H1 (cell line): ENCODE measurements at places on chromosomes 16 and 17.
A peak's percentile ranks its signal among the peaks of the same experiment; 100 is the strongest.

DNA sequence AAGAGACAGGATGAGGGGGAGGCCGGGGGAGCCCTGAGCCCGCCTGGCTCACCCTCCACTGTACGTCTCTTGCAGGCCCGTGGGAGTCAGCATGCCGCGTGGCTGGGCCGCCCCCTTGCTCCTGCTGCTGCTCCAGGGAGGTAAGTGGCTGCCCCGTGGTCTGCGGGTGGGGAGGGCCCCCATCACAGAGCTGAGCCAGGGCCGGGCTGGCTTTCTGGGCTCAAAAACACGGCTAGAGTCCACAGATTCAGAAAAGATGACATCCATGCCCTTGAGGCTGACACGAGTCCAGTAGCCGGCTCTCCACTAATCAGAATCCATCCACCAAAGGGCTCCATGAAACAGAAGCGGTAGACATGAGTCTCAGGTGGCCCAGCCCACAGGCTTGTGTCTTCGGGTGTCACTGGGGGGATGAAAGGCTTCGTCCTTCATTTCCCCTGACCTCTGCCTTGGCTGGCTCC lies 28.0 kb downstream of the IL21R start:
- no peak for DNase-seq

DNA sequence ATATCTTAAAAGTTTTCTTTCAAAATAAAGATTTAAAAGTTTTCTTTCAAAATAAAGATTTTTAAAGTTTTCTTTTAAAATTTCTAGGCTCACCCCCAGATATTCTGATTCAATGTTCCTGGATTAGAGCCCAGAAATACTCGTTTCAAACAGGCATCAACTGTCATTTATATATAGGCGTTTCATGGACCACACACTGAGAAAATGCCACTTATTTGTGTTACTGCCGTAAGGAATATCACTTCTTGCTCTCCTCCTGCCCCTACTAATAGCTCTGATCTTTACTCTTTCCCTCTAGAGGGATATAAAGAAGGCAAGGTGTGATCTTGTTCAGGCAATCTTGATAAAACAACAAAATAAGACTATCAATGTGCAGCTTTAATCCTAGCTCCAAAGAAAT lies 1324.1 kb downstream of the CDH8 start:
- DNase-seq = no peak

DNA sequence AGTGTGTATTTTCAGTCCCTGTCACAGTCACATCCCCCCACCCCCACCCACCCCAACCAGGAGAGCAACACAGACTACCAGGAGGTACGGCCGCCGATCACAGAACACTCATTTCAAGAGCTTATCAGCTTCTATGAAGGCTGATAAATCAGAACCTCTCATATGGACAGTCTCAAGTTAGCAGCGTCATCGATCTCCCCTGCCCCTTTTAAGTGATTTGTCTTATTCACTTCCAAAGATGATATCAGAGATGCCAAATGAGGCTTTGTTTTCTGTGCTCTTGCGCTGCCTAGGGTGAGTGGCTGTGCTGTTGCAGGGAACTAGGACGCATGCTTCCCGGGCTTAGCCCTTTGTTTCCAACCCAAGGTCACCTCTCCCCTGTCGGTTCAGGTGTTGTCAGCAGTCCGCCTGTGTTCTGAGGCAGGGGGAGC lies 26.8 kb upstream of the PMFBP1 start:
- DNase-seq = no peak

- DNase-seq = no peak
Observed at GRCh38 chr17:3796822-3797170, 4.2 kb downstream of the ITGAE start.

DNA sequence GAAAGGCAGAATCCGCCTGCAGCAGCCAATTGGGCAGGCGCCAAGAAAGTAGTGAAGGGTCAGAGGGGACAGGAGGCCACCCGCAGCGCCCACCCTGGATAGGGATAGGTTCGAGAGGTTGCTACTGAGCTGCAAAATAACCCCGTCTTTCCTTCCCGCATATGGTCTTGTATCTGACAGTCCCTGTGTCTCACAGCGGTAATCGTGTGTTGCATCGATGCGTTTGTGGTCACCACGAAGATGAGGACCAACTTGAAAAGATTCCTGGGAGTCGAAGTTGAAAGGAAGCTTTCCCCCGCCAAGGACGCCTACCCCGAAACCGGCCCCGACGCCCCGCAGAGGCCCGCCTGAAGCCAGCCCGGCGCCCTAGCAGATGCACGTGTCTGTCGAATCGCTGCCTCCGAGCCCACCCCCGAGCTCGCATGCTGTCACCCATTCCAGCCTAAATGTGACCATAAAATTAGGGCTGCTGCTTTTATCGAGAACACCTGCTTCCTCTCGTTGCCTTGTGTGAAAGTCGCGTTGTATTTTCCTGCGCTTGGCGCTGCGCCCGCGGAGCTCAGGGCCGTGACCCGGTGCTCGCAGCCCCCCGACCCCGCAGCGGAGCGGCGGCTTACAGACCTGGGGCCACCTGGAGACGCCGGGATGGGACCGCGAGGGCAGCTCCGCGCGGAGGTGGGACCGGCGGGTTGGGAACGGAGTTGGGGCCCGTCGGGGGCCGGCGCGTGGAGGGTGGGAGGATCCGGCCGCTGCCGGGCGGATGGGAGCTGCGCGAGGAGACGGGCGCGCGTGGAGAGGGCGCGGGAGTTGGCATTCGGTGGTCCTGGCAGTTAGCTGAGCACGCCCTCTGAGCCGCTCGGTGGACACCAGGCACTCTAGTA lies at the start of gene CMTM2:
Gene CMTM2, plus strand, starts transcription at position 813 of the 881 bp plus-strand sequence. CDS start 145 bp downstream, outside the sequence.
- DNase-seq = no peak

DNA sequence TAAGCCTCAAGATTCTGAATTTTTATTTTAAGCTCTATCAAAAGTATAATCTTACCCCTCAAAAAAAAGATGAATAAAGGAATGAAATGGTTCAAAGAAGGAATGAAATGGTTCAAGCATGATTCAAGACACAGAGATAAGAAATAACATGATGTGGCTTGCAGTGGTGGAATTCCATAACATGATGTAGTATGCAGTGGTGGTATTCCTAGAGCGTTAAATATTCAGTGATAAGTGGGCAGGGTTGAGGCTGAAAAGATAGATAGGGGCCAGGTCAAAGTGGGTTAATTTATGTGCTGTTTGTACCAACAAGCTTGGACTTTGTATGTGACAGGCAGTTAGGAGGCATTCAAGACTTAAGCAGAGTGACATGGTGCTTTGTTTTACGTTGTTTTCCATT lies 29.6 kb downstream of the TNRC6A start:
- DNase-seq = no peak

GRCh38 chr17:1180958-1181752 lies 1.4 kb upstream of the ABR start:
- DNase-seq = peak; percentile 69

- DNase-seq = no peak
Observed at GRCh38 chr17:61406971-61407911, 7.6 kb downstream of the TBX2 start.

DNA sequence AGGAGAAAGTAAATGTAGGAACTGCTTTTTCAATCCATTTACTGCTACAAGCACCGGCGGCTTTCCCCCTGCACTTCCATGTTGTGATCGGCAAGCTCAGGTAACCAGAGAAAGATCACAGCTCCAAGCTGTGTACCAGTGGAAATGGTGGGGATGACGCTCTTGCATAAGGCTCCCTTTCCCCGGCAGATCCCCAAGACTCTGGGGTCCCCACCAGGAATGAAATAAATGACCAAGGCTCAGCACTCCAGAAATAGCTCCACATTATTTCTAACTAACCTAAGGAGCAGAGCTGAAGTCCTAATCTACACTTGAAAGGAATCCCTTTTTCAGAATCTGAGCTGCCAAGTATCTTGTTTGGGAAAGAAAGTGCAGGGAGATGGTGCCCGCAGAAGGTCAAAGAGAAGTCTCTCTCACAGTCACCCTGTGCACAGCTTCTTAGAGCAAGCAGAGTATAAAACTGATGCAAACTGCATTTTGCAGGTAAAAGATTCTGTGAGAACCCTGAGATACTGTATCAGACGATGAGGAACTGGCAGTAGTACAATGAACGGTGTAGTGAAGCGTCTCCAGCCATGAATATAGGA lies 11.1 kb downstream of the GRB2 start:
- DNase-seq = no peak

DNA sequence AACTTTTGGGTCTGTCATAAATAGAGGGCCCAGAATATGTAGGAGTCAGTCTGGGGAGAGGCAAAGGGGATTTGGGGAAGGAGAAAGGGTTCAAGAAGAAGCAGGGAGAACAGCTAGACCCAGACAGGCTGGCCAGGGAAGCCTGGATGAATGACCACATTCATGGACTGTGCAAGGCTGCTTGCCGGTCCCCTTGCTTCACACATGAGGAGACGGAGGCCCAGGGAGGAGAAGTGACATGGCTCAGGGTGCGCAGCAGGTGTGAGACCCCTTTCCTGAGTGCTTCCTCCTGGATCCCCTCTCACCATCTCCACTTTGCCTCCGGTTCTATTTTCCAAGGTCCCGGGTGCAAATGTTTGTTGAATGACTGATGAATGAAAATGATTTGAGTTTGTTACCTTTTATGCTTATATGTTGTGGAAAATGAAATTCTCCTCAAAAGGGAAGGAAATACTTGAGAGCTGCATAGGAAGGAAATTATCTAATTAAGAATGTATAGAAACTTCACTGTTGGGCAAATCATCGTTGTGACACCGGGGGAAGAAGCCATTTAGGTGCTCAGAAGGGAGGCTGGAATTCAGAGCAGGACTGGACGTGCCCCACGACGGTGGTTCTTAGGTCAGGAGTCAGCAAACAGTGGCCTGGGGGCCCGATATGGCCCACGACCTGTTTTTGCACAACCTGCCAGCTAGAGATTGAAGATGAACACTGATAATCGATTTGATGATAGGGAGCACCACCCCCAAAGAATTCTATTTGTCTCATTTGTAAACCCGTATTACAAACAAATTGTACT lies 559 bp downstream of the ITGAM start:
- DNase-seq = no peak

DNA sequence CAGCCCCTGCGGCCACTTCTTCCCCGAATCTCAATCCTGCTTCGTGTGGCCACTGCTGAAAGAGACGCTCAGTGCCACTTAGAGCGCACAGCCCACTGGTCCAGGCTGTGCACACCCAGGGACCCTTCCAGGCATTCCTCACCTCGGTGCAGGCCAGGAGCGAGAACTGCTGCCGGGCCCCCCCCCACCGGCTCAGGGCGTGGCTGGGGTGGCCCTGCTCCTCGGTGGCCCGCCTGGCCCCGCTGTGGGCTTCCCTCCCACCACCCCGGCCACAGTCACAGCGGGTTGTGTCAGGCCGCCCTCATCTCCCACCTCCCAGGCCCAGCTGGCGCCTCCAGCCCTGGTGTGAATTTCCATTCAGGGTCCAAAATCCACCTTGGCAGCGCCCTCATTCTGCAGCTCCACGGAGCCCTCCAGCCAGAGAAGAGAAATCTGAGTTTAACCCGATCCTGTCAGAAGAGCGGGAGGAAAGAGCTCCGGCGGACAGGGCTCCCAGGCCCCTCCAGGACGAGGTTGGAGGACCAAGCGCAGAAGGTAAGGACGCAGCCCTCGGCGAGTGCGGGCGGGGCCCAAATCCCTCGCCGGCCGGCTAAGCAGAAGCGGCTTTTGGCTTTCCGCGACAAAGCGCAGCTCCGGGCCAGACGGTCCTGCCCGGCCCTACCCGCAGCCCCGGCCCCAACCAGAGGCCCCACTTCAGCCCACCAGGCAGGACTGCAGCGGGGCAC lies 12.0 kb downstream of the TBC1D16 start:
- DNase-seq = no peak
